ENCODE measurements at places on chromosomes 13 and 19. TPM values are rescaled to one million over a fixed set of nuclear protein-coding genes. Genes with fewer than 3 reads are reported as not detected.

The PDE4C gene
- not detected for total RNA-seq

The PCSK4 gene
- 0.96 TPM for total RNA-seq

The ZNF610 gene
- total RNA-seq: 1.1 TPM

The PSG6 gene
- not detected for total RNA-seq

The WDR87 gene
- not detected for total RNA-seq

The PGLYRP2 gene
- total RNA-seq: not detected

- DNase-seq: no peak
Observed at GRCh38 chr19:5228932-5229777, 111.5 kb downstream of the PTPRS start.

GRCh38 chr19:31727536-31727935 lies 378.3 kb upstream of the TSHZ3 start:
- DNase-seq: no peak

GRCh38 chr13:48827709-48828108 lies 148.0 kb upstream of the FNDC3A start:
- no peak for DNase-seq

DNA sequence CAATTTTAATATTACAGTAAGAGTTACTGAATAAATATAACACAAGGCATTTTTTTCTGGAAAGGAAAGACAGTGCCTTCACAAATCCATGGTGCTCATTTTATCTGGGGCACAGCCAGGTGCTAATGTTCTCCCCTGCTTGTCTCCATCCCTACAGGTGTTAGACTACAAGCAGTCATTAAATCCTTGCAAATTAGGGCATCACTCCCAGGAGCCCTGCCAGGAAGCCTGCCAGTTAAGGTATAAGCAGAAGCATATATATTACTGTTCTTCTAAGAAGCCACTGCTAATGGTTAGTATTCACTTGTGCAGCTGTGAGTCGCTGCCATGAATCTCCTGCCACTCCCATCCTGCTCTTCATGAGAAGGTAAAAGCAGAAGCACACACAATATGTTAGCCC lies 149.7 kb downstream of the OXGR1 start:
- no peak for DNase-seq

GRCh38 chr13:44224450-44225149 lies 149.0 kb upstream of the SERP2 start:
- no peak for DNase-seq

Data from mesenteric fat pad (tissue), 1 donor.